ENCODE measurements at places on chromosomes 12 and 14.
A peak's percentile ranks its signal among the peaks of the same experiment; 100 is the strongest.

DNA sequence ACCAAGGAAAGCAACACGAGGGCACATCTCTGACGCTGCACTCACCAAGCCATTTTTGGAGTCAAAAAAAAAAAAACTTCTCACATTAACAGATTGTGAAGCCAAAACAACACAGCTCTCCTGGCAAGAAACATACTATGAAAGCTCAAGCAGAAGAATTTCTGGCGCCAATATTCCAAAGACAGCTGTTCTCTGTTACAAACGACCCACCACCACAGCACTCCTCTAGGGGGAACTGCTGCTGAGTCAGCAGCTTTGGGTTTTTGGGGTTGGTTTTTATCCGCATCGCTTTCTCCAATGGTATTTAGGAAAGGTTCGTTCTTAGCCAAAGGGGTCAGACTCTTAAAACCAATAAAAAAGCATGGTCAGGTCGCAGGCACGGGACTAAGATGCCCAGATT is 379.4 kb downstream of the RPS29 start:
- no peak for DNase-seq

GRCh38 chr12:4959381-4959780 is 49.7 kb downstream of the KCNA1 start:
- DNase-seq: no peak

DNA sequence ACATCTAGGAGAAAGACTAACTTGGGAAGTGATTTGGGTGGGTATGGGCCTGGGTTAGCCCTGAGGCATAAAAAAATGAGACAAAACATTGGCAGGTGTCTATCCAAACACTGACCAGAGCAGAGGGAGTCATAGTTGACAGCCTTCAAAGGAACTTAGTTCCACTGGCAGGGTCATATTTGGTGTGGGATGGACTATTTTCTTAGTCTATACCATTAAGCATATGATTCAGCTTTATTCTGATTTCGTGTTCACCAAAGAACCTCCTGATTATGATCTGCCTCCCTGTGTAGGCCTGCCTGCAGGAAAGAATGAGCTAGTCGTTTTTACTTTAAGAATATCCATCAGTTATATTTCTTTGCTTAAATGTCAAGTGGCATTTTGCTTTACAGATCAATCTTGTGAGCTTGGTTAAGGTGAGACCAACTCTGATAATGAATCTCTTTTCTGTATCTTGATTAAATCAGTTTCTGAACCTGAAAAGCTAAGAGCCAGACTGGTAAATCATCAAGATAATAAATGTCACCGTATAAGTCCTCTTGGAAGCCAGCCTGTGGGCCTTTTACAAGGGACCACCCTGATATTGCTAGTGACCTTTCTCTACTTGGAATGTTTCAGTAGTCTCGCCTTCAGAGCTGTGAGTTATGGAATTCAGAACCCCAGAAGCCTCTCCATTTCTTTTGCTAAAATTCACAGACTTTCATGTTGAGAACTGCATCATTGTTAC is 182.9 kb downstream of the MON2 start:
- DNase-seq: no peak

DNA sequence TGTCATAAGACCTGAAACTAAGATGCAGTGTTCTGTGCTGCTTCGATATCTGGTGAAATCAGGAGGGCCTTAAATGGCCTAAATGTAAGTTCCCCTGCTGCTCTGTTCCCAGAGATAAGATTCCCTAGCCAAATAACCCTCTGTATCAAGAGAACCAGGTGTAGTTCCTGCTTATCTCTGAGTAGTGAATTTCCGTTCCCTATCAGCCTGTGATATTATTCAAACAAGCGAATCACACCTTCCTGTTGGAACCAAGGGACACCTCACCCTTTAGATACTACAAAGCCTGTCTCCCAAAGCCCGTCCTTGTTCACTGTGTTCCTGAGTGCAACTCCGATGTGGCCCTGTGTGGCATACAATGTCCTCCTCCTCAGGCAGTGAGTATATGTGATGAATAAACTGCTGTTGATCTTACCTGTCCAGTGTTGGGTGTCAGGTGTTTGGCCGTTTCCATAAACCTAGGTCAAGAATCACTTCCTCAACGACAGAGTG is 52.2 kb upstream of the COCH start:
- DNase-seq: no peak

DNA sequence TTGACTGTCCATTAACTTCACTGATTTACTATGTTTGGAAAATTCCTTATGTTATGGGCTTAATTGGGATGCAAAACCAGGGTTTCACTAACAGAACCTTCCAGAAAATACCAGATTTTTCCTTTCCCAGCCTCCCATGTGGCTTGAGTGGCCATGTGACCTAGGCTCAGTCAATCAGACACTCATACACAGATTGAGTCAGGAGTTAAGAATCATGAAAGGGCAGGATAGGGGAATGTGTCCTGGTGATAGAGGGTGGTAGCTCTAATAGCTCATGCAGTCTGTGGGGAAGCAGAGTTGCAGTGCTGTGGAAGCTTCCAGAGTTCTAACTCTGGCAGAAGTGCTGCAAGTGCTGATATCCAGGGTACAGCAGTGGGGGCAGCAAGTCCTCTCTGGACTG is 134.1 kb upstream of the IFNG-AS1 start:
- DNase-seq: peak; percentile 27

- DNase-seq: no peak
Observed at GRCh38 chr12:130222519-130223218, 60.4 kb downstream of the FZD10 start.

DNA sequence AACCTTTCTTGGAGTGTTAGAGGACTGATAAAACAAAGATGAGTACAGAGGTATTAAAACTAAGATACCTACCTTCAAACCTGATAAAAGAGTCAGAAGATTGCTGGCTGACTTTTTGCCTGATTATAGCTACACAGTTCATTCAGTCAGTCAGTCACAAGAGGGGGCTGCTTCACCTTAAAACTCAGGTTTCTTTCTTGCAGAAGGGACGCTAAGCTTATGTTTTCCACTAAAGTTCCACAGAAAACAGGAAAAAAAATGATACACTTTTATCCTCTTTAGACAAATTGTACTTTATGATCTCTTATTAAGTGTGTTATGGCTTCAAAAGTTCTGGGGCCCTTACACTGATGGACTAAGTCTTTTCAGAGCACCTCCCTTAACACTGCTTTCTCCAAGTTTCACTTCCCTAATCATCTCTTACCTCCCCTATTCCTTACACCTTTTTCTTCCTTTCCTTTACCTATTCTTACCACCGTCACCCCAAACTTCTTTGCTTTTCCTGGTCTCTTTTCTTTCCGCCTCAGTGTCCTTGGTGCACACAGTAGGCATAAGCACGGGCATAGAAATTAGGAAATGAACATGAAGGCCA is 448.7 kb upstream of the OR4E1 start:
- DNase-seq: peak; percentile 31

DNA sequence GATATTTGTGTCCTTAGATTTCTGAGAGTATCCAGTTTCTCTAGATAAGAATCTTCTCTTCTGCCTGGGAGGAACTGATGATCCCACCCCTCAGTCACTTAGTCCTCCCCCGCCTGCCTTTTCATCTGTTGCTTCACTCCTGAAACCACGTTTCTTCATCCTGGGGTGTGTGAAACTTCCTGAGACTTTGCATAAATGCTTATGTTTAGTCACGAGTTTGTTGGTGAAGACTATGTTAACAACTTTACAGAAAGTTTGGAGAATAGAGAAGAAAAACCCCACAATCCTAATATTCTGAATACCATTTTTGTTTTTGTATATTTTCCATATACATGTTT is 33.2 kb downstream of the MARK3 start:
- DNase-seq: no peak

- DNase-seq: peak; percentile 66
Observed at GRCh38 chr14:65210118-65210821, 108.0 kb upstream of the MAX start.

DNA sequence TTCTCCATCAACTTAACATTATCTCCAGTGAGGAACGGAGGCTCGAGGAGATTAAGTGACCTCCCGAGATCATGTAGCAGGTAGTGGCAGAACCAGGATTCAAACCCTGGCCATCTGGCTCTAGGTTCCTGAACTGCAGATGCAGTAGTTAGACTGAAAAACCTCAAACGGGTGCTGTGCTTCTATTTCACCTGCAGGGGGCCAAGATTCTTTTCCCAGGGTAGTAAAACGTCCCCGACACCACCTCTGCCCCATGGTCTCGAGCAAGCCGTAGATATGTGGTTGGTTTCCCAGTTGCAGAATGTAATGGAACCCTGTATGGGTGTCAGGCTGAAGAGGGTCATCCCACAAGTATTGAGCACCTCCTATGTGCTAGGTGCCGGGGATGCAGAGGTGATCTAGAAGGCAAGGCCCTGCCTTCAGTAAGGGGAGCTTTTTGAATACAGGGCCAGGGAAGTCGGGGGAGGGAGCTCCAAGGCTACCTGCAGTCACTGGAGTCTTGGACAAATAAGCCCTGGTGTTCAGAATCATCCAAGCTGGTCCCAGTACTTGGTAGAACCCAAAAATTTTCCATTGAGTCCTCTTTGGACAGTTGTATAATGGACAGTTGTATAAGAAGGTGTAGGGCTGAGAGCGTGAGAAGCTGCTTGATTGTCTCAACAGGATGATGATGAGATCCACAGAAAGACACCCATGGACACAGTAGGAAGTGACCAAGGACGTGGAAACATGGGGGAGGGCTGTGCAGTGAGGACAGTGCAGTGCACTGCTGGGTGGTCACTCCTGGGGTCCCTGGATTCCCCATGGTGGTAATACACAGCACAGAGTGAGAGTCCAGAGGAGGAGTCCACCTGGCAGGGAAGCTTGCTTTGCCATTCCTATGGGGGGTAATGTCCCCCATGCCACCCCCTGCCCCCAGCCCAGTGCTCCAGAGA is 197.2 kb downstream of the CHST11 start:
- DNase-seq: no peak

GRCh38 chr12:7129287-7129871 is 690 bp upstream of the RBP5 start:
- DNase-seq: no peak

DNA sequence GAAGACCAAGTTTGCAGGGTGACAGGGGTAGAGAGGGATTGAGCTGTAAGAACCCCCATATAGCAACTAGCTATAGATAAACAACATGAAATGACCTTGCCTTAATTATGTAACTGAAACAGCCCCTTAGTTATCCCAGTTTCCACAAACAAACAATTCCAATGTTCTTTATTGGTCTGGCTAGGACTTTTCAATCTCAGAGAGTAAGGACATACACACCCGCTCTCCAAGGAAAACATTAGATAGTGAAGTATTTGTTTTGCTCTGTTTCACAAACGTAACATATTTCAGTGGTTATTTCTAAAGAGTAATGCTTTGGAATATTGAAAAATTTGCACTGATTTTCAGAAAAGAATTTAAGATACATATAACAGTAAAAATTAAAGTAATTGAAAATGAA is 51.6 kb upstream of the GTF2A1 start:
- no peak for DNase-seq

GRCh38 chr12:29782871-29783772 is 620 bp downstream of the TMTC1 start:
- peak; percentile 2 for DNase-seq

All from kidney tubule cell (primary cell).